ENCODE measurements at places on chromosomes 6 and 20. TPM values are rescaled to one million over a fixed set of nuclear protein-coding genes. Genes with fewer than 3 reads are reported as not detected.

Gene ANKEF1
- total RNA-seq: 0.30 TPM

Gene CST5
- not detected for total RNA-seq

Gene PI16
- under 0.01 TPM for total RNA-seq

Gene HLA-F
- 19.8 TPM for total RNA-seq

Gene CYP39A1
- total RNA-seq: 2.1 TPM

Gene C20orf204
- 0.23 TPM for total RNA-seq

Gene OR12D3
- total RNA-seq: not detected

Gene PDYN
- total RNA-seq: not detected

Gene CST2
- not detected for total RNA-seq

Gene APCDD1L
- total RNA-seq: 26.5 TPM

Measured in smooth muscle cell of the coronary artery (primary cell).